ENCODE measurements at places on chromosomes 3 and 15. TPM values are rescaled to one million over a fixed set of nuclear protein-coding genes. Genes with fewer than 3 reads are reported as not detected.

Gene EFCAB12
- 0.32 TPM for polyA plus RNA-seq

Gene SLC22A13
- polyA plus RNA-seq, result 0.16 TPM

Gene FAM81A
- 4.5 TPM for polyA plus RNA-seq

Gene TMEM212
- polyA plus RNA-seq, result not detected

Gene AHSG
- 1.1 TPM for polyA plus RNA-seq

Gene MELTF
- polyA plus RNA-seq, result 0.09 TPM

Gene TRIM42
- not detected for polyA plus RNA-seq

Gene ISLR2
- polyA plus RNA-seq, result 330 TPM

Gene FBXW12
- polyA plus RNA-seq, result not detected

Gene NIPA2
- 51.3 TPM for polyA plus RNA-seq

Gene FANCD2OS
- not detected for polyA plus RNA-seq

Gene TIMP4
- polyA plus RNA-seq, result not detected

Gene KNL1
- polyA plus RNA-seq, result 0.38 TPM

Gene GP5
- polyA plus RNA-seq, result 0.16 TPM

Gene PTPN9
- polyA plus RNA-seq, result 33.1 TPM

Gene AP3B2
- polyA plus RNA-seq, result 81.9 TPM

Measured in neural cell (in vitro differentiated cells).